Psoas muscle (tissue), 8 donors: ENCODE measurements at places on chromosomes 5 and 9. TPM values are rescaled to one million over a fixed set of nuclear protein-coding genes. Genes with fewer than 3 reads are reported as not detected.

The CNTFR gene
- polyA plus RNA-seq: 64.4 TPM

The CTXN3 gene
- 0.40 TPM for polyA plus RNA-seq

The KCNT1 gene
- polyA plus RNA-seq: 1.1 TPM

DNA sequence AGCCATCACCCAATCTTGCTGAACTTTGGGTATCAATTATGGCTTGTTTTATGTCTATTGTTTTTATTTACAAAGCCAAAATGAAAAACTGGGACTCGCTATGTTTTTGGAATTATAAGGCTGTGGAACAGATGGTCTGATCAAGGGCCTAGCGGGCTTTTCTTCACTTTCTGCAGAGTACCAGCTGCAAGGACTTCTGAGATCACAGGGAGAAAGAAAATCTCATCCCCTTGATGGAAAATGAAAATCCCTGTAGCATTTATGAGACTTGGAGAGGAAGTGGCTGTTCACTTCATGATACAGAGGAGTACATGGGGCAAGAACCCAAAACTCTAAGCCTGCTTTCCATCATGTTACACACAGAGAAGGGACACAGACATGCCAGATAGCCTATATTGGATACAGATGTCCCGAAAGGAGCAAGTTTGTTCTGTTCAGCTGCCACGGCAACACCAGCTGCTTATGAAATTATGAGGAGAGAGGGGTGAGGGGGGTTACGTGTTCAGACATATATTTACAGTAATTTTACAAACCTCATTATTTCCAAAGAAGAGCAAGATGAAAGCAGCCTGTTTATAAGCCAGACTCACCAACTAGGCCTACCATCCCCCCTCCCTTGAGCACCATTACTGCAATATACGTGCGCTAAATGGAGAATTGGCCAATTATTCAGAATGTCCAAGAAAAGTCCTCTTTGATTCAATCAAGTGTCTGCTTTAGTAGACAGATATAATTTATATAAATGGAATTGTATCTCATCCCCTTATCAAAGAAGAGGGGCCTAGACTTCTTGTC, 220.0 kb downstream of the MARCHF11 start:
- DNase-seq: no peak

The IFNA2 gene
- not detected for polyA plus RNA-seq

The PAX5 gene
- polyA plus RNA-seq: not detected

The RNF208 gene
- 6.4 TPM for polyA plus RNA-seq
